ENCODE measurements at places on chromosomes 4 and X.

DNA sequence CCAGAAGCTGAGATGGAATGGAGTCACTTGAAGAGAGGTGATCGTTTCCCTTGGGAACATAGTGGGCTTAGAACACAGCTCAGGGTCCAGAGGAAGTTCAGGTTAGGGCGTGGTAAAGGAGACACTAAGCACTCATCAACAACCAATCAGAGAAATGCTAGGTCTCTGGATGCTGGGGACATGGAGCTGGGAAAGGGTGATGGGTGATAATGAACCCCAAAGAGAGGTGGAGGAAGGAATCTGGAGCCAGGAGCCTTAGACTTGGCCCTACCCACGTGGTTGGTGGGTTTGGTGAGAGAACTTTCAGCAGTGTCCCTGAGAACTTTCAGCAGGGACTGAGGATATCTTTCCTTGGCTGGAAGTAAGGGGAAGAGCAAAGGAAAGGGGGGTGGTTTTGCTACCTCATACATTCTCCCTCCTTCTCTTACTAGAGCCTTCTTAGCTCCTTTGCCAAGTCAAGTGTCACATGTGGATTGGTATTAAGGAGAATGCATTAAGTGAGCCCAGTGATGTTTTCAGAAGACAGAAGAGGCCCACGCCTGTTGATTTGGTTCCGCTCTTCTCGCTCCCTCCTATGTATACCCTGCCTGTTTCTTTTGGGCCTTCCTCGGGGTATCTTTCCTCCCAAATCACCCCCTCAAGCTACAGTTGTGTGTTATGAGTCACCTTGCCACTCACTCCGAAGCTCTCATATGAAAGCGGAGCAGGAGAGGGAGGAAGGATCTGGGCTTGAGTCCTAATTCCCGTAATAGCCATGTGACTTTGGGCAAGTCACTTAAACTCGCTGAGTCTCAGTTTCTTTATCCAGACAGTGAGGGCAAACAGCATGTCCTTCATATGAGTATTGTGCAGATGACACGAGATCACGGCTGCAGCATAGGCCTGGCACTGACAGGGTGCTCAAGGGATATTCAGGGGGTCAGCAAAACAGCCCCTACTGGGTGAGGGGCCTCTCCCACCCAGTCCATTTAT lies 63.1 kb downstream of the TSC22D3 start:
- no peak for DNase-seq

- DNase-seq = no peak
These were observed 9.3 kb downstream of the TMEM165 start for GRCh38 chr4:55405073-55405472.

- no peak for DNase-seq
These were observed 1.5 kb upstream of the NEIL3 start for GRCh38 chr4:177308125-177308524.

DNA sequence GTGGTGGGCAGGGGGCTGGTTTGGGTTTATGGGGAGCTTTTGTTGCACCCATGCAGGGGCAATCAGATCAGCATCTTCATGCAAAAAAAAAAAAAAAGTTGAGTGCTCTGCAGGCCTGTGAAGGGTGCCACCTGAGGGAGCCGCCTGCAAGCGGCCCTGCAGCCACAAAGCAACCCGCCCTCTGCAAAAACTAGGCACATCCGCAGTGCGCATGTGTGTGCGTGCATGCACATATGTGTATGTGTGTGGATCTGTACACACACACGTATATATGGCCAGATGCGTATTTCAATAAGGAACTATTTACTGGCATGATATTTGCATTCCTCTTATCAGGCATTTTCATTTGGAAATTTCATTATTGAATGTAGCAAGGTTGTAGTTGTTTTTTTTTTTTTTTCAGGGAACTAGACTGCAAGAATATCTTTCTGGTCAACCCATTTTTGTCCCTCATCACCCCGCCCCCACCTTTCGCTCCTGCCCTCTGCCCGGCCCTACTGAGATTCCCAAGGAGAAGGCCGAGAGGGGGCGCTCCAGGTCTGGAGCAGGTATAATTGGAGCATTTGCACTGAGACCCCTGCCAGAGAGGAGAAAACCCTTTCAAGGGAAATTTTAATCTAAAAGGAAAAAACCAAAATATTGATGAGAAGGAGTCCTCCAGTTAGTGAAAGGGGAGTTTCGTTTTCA lies 18.1 kb downstream of the CCNQ start:
- DNase-seq = no peak

DNA sequence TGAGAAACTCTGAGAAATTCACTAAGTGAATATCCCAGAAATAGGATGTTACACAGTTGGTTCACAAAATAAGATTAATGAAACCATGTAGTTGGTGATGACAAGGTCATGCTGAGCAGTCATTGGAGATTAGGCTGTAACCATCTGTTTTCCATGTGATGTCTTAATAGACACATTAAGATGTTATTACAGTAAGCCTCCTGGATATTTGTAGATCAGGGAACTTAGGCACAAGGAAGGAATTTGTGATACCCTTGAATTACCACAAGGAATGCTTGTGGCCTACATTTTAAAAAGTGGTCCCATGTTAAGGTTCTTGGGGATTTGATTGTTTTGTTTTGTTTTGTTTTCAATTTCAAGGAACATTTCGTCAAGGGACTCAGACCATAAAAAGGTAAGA lies 185.6 kb upstream of the BANK1 start:
- no peak for DNase-seq

- DNase-seq = peak; percentile 27
These were observed 175.3 kb downstream of the TSPAN5 start for GRCh38 chr4:98482847-98483806.

DNA sequence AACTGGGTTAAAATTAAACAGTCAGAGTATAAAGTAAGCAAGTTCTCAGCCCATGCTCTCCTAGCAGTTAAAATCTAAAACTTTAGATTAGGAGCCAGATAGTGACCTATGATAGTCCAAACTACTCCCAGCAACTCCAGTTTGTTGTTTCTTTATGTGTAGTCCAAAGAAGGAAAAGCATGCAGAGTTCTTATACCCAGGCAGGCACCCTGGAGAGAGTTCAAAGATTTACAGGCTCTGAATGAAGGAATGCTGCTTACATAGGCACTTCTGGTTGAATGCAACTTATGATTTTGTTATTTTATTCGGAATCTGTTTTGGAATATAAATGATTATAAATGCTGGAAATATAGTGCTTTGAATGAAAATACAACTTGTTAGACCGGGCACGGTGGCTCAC lies 67.2 kb downstream of the GPAT3 start:
- no peak for DNase-seq

DNA sequence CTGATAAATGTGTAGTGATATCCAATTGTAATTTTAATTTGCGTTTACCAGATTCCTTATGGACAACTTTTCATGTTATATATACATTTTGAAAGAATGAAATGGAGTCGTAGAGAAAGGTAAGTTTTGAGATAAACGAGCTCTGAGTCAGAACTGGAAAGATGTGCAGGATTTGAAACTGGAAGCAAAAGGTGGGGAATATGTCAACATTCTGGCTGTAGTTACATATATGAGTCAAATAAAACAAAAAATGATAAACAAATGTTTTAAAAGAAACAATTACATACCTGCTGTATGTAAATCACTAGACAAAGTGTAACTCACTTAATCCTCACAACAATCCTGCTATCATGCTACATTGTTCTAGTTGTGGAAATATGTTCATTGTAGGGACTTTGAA lies 84.0 kb downstream of the LPAR4 start:
- no peak for DNase-seq

DNA sequence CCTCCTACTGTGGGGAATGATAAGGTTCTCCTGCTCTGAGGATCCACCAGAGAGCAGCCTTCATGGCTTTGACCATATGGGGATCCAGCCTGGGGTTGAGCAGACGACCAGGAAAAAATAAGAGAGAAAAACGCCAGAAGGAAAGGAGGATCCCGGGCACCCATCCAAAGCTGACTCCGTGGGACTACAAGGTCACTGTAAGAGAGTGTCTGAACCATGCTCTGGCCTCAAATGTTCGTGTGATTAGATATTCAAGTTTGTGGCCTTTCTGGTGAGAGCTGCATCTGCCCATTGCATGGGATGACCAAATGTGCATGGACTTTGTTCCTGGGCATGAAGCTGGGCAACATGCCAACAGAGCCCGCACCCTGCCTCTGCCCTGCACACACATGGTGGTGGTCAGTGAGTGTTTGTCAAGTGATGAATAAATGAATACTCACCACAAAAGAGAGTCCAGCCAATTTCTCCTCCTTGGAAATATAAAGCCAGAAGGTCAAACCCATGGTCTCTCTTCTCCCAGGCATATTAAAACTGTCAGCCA lies 346.0 kb upstream of the GATB start:
- DNase-seq = no peak

GRCh38 chr4:137621056-137621455 lies 88.8 kb upstream of the PCDH18 start:
- DNase-seq = no peak

- no peak for DNase-seq
These were observed 30.7 kb upstream of the RAPGEF2 start for GRCh38 chr4:159071969-159072765.

- no peak for DNase-seq
These were observed 176.3 kb upstream of the EDA2R start for GRCh38 chrX:66815227-66815626.

GRCh38 chr4:74934888-74935287 lies 2.0 kb downstream of the PARM1 start:
- no peak for DNase-seq

- no peak for DNase-seq
These were observed 65.7 kb downstream of the SPOCK3 start for GRCh38 chr4:167168611-167169010.

DNA sequence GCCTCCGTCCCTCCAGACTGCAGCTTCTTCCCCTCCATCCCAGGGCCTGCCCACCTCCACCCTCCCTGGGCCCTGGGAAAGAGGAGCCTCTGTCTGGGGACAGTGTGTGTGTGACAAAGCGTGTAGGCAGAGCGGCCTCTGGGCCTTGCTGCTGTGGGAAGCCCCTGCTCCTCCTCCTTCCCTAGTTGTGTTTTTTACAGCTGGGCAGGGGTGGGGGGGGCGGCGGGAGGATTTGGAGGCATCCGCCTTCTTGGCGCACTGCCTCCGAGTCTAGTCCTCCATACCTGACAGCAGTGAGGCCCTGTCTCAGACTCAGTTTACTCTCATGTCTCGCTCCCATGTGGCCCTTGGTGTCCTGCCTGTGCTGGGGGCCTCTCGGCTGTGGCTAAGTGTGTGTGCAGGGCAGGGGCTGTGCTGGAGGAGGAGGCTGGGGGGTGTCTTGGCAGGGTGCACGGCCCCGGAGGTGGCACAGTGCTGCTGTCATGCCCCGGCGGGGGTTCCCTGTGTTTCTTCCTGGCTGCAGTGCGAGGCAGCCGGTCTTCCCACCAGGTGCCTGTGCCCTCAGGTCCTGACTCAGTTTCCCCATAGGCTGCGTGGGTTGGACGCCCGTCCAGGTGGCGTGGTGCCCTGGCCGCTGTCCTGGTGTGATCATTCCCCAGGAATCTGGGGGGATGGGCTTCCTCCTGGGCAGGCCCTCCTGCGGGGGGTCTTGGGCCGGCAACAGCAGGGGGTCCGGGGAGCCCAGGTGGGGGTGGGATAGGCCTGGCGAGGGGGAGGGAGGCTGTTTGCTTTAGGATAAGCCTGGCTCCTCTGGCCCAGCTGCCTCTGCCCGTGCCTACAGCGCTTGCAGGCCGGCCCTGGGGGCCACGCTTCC lies 7.0 kb downstream of the FGFRL1 start:
- DNase-seq = no peak

DNA sequence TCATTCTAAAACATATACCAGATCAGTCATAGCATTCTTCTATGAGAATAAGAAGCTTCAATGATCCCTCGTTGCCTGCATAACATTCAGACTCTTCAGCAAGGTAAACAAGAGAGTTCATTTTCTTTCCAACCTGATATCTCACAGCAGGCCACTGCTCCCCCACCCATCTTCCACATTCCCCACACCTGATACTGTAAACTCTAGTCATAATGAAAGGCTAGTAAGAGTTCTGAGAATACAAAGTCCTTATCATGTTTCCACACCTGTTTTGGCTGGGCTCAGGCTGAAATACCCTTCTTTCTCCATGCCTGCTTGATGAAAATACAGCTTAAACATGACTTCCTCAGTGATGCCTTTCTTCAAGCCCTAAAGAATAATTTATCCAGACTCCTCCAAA lies 2.3 kb upstream of the AASDH start:
- DNase-seq = no peak

All from activated T-cell treated with anti-CD3 and anti-CD28 coated beads for 4 hours (primary cell).